ENCODE measurements at places on chromosomes 13 and 19. TPM values are rescaled to one million over a fixed set of nuclear protein-coding genes. Genes with fewer than 3 reads are reported as not detected.

DNA sequence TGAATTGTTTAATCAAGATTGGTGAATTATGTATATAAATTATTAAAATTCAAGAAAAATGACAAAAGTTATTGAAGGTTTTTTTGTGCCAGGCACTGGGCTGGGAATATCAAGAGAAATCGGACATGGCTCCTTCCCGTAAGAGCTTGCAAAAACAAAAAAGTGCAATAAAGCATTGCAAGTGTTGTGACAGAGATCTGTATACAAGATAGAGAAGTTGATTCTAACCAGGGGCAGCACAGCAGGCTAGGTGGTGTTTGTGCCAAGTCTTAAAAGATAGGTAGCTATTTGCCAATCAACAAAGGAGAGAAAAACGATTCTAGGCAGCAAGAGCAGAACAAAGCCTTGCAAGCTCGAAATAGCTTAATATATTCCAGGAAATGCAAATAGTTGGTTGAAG, 123.7 kb upstream of the WASF3 start:
- no peak for DNase-seq

DNA sequence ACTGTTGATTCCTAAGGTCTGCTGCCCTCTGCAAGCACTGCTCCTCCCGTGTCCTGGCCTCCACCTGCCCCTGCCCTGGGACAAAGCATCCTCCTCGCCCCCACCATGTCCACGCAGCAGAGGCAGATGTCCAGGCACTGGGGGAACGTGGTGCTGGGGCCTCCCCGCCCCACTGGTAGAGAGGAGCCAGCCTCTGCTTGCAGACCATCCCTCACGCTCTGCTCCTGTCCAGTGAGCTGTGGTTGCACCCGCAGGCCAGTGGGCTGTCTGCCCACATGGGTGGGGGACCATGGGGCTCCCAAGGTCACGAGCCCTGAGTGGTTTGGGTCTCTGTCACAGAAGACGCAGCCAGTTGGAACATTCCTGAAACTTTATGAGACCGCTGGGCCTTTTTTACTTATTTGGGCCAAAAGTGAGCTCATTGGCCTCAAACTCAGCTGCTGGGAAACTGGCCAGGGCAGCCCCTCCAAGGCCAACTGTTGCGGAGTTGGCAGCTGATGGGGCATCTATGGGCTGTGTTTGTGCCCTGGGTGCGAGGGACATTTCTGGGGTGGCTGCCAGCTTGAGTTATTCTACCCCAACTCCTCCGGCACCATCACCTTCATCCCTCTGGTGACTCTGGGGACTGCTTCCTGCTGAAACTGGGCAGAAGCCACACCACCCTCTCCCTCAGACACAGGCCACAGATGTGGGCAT, 64.8 kb upstream of the F7 start:
- DNase-seq: no peak

- DNase-seq: no peak
Measured at GRCh38 chr19:45153339-45154063, 7.3 kb downstream of the NKPD1 start.

Gene TEX29
- total RNA-seq: 0.80 TPM

Gene KLK7
- total RNA-seq: 0.52 TPM

Gene OR4F17
- total RNA-seq: not detected

Gene IGFL3
- total RNA-seq: not detected

DNA sequence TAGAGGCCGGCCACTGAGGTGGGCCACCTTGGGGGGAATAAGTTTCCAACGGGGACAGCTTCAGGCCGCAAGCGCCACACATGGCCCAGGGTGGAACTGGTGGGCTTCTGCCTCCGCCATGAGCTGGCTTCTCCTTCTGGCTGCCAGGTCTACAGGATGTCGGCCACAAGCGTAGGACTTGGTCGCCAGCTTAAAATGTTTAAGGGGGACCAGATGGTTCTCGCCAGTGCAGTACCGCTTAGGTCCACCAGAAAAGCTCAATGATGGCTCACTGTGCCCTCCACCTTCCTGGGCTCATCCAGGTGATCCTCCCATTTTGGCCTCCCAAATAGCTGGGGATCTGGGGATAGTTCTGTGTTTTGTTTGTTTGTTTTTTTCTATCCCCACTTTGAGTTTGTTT, 38.7 kb upstream of the ZNF254 start:
- no peak for DNase-seq

GRCh38 chr19:53639471-53639870, 7.7 kb downstream of the DPRX start:
- no peak for DNase-seq

- no peak for DNase-seq
Measured at GRCh38 chr19:50994129-50994528, 7.3 kb downstream of the KLK8 start.

- DNase-seq: peak; percentile 64
Measured at GRCh38 chr13:43786766-43787517, at the start of gene ENOX1. Gene ENOX1 (minus strand): TSS chr13:43786972.

DNA sequence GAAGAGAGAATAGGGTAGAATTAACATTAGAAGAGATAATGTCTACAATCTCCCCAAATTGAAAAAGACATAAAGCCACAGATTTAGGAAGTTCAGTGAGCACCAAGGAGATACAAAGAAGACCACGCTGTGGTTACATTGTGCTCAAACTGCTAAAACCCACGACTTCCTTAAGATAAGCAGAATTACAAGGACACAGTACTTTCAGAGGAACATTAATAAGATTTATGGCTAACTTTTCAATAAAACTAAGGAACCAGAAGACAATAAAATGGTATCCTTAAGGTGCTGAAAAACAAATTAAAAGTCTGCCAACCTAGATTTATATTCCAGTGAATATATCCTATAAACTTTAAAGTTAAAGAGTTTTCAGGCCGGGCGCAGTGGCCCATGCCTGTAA, 7.4 kb upstream of the IL17D start:
- DNase-seq: no peak

Measured in thymus (tissue), 14 donors.